Tibial nerve (tissue), 4 donors: ENCODE measurements at places on chromosomes 6 and 20.

- DNase-seq, result no peak
Observed at GRCh38 chr20:35339007-35339406, 46.8 kb upstream of the FAM83C start.

GRCh38 chr6:107198631-107199416 is 83.5 kb upstream of the BEND3 start:
- DNase-seq, result no peak

DNA sequence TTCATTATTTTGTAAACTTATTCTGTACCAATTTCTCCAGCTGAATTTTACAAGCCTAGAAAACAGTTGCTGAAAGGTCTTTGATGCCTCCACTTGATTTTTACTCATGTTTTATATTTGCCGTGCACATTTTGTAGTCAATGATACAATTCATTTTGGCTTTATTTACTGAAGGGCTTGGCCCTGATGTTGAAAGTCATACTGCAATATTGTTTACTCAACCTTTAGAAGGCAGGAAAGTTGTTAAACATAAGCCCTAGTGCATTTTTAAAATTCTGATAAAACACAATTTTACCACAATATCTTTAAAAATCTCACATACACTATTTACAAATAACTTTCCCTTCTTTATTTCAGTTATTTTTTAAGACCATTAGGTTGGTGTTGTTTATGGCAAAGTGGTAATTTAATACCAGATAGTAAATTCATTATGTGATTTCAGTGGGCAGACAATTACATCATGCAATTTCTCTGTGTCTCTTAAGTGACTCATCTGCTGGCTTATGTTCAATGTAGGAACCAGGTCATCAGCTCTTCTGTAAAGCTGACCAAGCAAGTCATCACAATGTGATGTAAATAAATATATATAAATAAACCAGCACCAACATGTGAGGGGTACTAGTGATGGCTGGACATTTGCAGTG is 121.1 kb upstream of the SLC35B3 start:
- no peak for DNase-seq

DNA sequence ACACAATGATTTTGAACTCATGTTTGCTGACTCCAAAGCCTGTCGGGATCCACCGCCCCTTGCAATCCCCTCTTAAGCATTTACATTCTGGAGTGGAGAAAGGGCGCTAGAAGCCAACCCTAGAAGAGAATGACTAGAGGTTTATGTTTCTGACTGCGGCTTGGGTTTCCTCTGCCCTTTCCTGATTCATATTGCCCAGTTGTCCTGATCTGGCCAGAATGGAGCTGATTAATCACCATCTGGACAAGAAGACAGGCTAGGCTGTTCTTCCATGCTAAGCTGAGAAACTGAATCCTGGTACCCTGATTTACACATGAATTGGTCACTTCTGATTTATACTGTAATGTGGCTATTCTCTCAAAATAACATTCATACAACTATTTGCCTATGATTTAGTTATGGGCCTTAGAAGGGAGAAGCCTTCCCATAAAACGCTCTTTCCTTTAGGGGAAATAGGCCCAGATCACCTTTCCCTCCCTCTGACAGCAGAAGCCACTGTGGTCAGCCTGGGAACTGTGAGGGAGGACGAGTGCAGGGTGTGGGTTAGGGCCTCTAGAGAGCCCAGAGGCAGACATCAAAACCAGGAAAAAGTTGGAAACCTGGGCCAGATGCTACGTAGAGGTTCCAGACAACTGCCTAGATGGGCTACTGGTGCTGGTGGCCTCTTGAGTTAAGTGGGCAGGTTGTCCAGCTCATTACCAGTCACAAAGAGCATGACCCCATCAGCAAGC is 199.2 kb upstream of the PRDM1 start:
- no peak for DNase-seq

- DNase-seq, result no peak
Observed at GRCh38 chr6:152598901-152599537, 38.1 kb downstream of the SYNE1 start.

DNA sequence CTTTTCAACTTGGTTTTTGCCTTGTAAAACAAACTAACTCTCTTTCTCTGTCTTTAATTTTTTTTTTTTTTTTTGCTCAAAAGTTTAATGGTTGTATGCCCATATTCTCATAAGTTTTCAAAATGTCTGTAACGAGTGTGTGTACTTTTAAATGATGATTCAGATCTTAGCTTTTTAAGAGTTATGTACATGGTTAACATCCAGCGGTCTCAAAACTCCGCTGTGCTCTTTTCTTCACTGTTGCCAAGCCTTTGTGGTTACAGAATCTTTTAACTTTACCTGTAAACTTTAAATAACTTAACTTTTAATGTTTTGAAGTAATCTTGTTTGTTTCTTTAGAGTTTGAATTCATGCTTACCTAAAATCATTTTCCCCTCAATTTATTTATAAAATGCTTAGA is 133.0 kb downstream of the SAMD5 start:
- no peak for DNase-seq

GRCh38 chr6:157412791-157413190 is 31.8 kb downstream of the ZDHHC14 start:
- no peak for DNase-seq

- no peak for DNase-seq
Observed at GRCh38 chr6:5082487-5083306, 2.4 kb upstream of the PPP1R3G start.

- no peak for DNase-seq
Observed at GRCh38 chr20:1998715-1999114, 4.9 kb upstream of the PDYN start.

DNA sequence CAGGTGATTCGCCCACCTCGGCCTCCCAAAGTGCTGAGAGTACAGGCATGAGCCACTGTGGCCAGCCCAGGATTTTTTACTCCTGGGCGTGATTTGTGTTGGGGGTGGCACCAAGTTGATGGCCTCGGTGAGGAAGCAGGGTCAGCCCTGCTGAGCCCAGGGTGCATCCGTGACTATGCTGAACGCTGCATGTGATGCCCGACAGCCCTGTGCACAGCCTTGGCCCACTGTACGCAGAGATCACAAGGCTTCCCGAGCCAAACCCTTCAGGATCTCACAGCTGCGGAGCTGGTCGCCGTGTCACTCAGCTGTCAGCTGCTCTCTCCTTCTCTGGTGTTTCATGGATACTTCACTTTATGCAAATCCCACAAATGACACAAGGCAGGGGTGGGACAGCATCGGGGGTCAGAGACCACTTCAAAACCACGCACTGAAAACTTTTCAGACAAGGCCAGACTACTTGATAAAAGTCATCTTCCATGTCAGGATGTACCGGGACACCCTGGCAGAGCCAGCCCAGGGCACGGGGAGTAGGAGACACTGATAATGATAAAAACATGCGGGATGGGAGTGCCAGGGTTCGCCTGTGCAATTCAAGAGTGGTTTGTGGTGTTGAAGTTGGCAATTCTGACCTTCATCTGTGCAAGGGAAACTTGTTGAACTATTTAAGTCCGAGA is 31.2 kb upstream of the RPS6KA2 start:
- no peak for DNase-seq

DNA sequence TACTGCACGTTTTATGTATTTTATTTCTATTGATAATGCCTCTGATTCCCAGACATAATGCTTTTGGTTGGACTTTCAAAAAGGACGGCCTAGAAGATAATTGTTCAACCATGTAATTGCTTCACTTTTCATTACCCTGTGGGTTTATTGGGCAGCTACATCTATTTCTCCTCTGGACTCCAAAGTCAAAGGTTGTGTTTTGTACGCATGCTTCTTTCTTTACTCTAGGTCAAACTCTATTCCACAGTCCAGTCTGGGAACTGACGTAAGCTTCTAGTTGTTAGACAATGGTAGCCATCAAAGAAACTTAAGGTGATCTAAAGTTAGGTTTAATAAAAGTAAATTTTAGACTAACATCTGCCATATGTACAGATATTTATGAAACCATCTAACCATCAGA is 6.6 kb upstream of the SLC17A3 start:
- DNase-seq, result no peak

DNA sequence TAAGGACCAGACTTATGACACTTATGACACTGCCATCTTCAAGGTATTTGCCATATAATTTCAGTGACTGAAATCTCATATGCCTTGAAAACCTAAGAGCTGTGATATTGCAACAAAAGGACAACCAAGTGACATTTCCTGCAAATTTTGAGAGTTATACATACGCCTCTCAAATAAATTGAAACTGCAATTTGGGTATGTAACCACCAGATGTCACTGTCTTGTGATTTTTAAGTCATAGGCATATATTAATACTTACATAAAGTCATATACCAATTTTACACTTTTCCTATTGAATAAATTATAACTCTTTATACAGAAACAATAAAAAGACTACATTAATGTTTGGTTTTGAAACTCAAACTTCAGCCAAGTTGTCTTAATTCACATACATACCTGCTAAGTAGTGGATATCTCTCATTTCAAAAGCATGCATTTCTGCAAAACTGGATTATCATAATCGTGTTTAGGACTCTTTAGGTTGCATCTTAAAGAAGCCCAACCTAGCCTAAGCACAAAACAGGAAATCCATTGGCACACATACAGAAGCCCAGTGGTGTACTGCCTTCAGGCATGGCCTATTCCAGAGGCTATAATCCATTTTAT is 180.2 kb downstream of the PACRG start:
- DNase-seq, result no peak

GRCh38 chr6:162200945-162201690 is 526.4 kb downstream of the PRKN start:
- DNase-seq, result no peak

- no peak for DNase-seq
Observed at GRCh38 chr6:116156405-116157326, 30.7 kb upstream of the COL10A1 start.

GRCh38 chr6:39453241-39453640 is 130.7 kb upstream of the KCNK16 start:
- DNase-seq, result no peak

- DNase-seq, result no peak
Observed at GRCh38 chr20:31680286-31681127, 42.2 kb downstream of the BCL2L1 start.

GRCh38 chr20:11091511-11091910 is 417.7 kb upstream of the JAG1 start:
- DNase-seq, result no peak

GRCh38 chr20:45545754-45546453 is 1.3 kb downstream of the EPPIN start:
- no peak for DNase-seq

DNA sequence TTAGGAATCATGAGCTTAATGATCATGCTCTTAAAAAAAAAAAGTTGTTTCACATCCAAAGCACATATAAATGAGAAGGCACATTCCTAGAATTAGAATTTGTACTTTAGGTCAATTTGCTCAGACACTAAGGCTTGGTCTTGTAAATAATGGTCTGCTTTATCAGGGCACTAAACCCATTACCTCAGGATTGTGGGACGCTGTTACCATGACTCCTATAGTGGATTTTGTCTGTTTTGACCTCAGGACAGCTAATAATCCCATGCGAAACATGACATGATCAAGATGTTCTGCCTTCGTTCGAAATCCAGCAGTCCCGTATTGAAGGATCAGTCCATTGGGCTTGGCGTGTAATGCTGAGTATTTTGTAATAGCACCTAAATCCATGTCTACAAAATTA is 2.4 kb downstream of the PGM3 start:
- DNase-seq, result no peak
